ENCODE measurements at places on chromosomes 12 and 14. TPM values are rescaled to one million over a fixed set of nuclear protein-coding genes. Genes with fewer than 3 reads are reported as not detected.

GRCh38 chr12:46100551-46101484, 110.4 kb upstream of the SCAF11 start:
- no peak for DNase-seq

DNA sequence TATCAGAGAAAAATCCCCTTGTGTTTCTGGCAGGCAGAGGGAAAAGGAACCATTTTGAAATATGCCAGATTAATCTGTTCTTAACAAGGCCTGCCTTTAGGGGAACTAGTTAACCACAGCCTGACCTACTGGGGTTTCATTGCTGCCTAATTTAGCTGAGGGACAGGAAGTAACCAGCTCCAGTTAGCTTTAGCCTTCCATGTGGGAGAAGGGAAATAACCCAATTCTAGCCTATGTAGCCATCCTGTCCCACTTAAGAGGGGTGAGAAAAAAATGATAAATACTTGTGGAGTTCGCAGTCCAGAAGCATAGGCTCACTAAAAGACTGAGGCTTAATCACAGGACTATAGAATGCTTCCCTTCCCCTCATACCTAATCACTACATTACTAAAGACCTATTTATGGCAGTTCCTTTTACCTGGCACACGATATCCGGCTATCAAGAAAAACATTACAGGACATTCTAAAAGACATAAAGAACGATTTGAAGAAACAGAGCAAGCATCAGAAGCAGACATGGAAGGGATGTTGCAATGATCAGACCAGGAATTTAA, 22.8 kb downstream of the COX8C start:
- DNase-seq = no peak

DNA sequence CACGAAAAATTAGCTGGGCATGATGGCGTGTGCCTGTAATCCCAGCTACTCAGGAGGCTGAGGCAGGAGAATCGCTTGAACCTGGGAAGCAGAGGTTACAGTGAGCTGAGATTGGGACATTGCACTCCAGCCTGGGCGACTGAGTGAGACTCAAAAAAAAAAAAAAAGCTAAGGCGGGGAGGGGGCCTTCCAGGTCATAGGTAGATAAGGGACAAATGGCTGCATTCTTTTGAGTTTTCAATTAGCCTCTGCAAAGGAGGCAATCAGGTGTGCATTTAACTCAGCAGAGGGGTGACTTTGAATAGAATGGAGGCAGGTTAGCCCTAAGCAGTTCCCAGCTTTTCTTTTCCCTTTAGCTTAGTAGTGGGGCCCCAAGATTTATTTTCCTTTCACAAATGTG, 743 bp upstream of the AACS start:
- DNase-seq = no peak

DNA sequence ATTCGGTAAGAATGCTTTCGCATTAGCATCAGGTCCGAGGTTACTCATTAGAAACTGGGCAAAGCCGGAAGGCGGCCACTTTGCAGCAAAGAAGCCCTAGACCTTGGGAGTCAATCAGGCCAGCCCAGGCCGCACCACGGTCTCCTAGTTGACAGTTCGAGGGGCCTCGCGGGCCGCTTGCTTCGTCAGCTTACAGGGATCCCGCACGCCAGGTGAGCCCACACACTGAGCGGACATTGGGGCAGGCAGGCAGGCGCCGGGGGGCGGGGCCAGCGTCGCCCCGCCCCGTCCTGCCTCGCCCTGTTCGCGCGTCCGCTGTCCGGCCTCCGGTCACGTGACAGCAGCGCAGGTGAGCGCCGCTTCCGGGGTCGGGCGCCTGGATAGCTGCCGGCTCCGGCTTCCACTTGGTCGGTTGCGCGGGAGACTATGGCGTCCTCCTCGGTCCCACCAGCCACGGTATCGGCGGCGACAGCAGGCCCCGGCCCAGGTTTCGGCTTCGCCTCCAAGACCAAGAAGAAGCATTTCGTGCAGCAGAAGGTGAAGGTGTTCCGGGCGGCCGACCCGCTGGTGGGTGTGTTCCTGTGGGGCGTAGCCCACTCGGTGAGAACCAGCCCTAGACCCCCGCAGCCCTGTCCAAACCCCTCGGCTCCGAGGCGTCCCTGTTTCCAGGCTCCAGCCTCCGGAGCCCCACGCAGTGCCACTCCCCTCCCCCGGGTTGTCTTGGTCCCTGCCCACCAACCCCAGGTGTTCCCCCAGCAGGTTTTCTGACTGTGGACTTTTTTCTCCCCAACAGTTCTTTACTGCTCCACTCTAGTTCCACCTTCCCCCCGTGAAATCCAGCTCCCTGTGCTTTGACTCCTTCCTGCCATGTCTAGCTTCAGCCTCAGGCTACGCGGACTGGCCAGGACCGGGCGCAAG, at the start of gene PIP4K2C:
PIP4K2C (plus strand) TSS at position 329 of the 918 bp plus-strand sequence; CDS start at position 427, 98 bp downstream.
- peak; percentile 77 for DNase-seq

DNA sequence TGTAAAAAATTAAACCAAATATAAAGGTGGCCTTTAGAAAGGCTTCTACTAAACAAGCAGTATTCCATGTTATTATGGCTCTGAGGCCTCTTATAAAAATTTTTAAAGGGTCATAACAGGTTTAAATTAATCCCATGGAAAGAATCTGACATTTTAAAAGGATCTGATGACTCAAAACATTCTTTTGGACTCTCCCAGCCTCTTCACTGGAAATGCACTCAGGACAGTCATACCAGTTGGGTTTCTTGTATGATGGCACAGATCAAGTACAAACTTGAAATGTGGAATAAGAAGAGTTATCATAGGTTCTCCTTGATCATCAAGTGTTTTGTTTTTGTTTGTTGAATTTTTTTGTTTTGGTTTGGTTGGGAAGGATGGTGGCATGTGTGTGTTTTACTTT, 50.8 kb downstream of the PPP2R5E start:
- no peak for DNase-seq

DNA sequence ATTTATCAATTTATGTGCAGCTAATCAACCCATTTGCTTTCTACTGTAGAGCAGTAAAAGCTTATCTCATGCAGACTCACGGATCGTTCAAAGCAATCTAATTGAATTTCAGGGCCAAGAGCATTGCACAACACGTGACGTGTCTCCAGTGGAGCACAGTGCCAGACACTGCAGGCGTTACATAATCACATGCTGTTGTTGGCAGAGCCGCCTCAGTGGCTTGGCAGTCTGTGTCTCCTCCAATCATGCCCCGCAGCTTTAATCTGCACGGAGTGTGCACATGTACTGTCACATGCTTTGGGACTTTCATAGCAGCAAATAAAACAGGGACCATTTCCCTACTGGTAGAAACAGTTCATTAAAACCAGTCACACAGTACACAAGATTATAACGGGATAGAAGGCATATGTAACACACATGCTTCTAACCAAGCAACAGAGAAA, 309.3 kb downstream of the ITPR2 start:
- peak; percentile 91 for DNase-seq

DNA sequence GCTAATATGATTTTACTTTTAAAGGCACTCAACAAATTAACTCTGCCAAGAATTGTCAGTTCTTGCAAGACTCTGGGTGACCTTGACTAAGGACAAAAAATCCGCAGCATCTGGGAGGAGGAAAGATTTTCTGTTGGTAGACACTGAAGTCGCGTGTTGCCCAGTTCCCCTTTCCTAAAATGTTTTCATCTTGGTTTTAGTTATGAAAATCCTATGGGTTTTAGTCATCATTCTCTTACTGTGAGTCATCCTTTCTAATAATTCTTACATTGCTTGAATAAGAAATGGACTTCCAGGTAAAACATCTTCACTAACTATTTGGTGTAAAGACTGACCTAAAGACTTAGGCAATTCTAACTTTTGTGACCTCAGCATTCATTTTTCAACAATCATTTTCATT, 9.1 kb downstream of the GSG1 start:
- no peak for DNase-seq

DNA sequence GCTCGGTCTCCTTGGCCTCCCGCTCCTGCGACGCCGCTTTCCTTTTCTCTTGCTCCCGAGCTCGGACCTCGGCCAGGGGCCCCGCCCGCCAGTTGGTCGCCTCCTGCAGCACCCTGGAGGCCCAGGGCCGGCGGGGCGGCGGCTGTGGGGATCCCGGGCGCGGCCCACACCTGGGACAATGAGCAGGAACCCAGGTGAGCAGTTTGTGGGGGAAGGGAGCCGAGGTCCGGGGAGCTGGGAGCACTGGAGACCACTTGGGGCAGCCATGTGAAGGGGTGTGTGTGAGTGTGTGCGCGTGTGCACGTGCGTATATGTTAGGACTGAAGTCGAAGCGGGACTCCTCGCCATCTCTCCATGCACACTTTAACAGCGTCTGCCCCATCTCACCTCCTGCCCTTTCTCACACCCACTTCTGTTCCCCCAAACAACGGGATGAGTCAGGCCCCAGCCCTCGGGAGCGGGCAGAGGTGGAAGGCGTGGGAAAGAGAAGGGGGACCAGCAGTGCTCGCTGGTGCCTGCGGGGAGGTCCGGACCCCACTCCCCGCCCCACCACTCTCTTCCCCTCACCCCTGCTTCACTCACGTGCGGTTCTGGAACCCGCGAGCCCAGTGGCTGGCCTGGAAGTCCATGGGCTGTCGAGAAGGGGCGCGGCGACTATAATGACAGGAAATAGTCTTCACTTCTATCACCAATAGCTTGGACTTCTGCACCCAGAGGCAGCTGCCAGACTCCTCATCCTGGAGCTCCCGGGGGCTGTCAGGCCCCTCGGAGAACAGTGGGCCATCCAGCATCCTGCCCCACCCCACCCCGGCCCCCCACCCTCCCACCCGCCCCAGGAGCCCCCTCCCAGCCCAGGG, 450 bp downstream of the DDN start:
- DNase-seq = peak; percentile 39

- DNase-seq = no peak
Observed at GRCh38 chr14:92615451-92615850, 101.9 kb downstream of the RIN3 start.

DNA sequence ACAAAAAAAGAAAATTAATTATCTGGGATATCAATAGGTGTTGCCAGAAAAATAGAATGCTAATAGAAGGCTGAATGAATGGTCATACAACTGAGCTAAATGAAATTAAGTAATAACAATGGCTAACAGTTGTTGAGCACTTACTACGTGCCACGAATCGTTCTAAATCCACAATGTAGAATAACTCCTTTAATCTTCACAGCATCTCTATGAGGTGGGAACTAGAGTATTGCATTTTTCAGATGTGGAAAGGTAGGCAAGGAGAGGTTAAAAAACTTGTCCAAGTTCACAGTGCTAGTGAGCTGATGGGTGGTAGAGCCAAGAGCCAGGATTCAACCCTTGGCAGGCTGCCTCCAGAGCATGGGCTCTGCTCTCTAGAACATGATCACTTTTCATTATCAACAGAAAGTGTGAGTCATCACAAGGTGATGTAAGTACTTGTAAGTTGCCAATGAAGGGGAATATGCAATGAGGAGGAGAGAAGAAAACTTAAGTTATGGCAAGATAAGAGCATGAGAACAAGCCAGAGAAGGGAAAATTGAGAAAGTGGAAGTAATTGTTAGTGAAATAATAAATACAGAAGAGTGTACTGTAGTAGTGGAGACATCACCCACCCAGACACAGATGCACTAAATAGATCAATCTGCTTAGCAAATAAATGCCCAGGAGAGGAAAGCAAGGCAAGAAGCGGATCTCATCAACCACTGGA, 122.1 kb downstream of the PRKD1 start:
- DNase-seq = peak; percentile 76

GRCh38 chr12:12032260-12032791, 38.4 kb upstream of the BCL2L14 start:
- no peak for DNase-seq

- no peak for DNase-seq
Observed at GRCh38 chr14:95651821-95652583, 34.2 kb upstream of the TCL1B start.

DNA sequence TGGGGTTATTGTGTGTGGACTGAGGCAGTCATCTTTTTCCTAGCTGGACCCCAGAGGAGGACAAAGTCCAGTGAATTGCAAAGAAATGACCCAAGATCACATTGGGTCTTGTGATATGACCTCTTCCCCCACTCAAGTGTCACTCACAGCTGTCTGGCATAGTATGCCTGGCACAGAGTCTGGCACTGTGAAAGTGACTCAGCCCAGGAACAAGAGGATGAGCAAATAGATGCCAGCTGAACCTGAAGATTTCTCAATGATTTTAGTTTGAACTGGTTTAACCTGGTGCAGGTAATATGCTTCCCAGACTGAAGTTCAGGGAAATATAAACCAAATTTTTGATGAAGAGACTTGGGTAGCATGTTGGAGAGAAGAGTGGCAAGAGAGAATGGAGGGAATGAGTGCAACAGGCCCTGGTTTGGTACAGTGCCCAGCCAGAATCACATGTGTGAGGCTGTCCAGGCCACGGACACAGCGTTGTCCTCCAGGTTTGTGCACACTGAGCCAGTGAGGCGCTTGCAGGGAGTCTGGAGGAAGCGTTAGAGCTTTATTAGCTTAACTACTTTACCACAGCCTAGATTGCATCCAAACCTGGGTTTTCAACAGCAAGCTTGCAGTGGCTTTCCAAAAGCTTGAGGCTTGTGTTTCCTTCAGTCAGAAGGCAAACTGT, 332.9 kb downstream of the NUAK1 start:
- peak; percentile 23 for DNase-seq

GRCh38 chr12:52259657-52260243, 14.7 kb upstream of the KRT86 start:
- DNase-seq = no peak

DNA sequence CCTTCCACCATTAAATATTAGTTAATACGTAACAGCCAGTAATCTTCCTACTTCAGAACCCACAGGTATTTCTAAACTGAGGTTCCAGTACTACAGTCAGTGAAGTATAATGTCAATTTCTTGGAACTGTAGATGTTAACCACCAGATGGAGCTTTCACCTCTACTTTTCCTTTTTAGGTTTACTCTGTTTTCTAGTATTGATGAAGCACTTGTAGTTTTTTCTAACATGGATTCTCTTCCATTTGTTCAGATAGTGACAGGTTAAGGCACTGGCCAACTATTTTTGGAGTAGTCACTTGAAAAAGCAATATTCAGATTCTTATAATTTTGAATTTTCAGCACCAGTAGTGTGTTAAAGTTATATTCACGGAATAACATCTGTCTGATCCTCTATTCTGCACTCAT, 4.6 kb upstream of the SEC23A start:
- DNase-seq = no peak

The NXPH4 gene
- total RNA-seq = 2.1 TPM

The DPF3 gene
- 23.3 TPM for total RNA-seq

The ENDOU gene
- total RNA-seq = 0.68 TPM

The NELL2 gene
- 1.7 TPM for total RNA-seq

The RNASE1 gene
- total RNA-seq = 632 TPM

The DIO2 gene
- 2.0 TPM for total RNA-seq

The SRRM4 gene
- 0.13 TPM for total RNA-seq

The PSEN1 gene
- total RNA-seq = 27.2 TPM

The ARMH4 gene
- total RNA-seq = 15.8 TPM

The CACNB3 gene
- total RNA-seq = 8.8 TPM
